Activated T-cell treated with anti-CD3 and anti-CD28 coated beads, Interleukin-2, amount 50 U/mL, for 72 hours (primary cell): ENCODE measurements at places on chromosomes 1 and 21. TPM values are rescaled to one million over a fixed set of nuclear protein-coding genes. Genes with fewer than 3 reads are reported as not detected.

Gene C1orf56
- total RNA-seq = 3.1 TPM

- no peak for DNase-seq
Observed at GRCh38 chr1:98034505-98034904, 113.7 kb upstream of the DPYD start.

DNA sequence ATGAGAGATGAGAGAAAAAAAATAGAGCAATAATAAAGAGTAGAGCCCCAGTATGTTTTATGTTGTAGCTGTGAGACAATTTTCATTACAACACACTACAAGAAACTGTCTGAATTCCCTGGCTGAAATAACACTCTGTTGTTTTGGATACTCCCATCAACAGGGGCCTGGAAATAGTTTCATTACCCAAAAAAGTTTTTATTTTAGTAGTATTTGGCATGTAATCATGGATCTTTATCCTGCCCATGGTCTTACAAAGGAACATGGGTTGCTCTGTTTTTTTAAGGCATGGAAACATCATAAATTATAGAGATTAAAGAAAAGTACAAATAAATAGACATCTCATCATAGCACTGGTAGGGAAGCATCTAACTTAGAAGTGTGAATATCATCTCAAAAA, 56.3 kb downstream of the GNG12 start:
- no peak for DNase-seq

GRCh38 chr1:200072636-200073285, 45.3 kb downstream of the NR5A2 start:
- DNase-seq = no peak

GRCh38 chr21:16079830-16080229, 350.0 kb downstream of the USP25 start:
- DNase-seq = no peak

Gene FCAMR
- not detected for total RNA-seq

DNA sequence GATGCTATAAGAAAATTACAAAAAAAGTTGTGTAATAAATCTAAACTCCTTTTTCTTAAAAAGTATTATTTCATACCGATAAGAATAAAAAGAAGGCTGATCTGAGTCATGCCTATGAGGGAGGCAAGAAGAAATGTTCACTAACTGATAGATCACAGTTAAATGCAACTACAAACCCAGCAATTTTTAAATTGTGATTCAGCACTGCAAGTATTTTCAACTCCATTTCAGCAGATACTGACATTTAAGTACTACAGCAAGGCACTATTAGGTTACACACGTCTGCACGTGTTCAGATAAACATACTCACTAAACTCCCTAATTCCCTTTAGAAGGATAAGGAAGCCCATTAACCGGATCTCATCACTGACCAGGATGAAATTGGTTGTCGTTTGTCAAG, 213.3 kb upstream of the ZRANB2 start:
- no peak for DNase-seq

DNA sequence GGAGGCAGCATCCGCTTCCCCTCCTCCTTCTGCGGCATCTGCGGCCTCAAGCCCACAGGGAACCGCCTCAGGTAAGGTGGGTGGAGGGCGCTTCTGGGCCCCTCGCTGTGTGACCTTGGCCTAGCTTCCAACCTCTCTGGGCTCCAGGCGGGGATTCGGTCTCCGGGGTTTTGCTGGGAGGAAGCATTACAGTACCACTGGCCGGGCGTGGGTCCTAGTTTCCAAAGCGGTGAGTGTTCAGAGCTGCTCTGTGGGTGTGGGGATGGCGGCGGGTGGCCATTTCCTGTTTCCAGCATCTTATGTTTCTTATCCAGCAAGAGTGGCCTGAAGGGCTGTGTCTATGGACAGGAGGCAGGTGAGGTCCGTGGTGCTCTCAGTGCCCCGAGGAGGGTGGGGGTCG, 11.6 kb downstream of the FAAH start:
- no peak for DNase-seq

Gene ADAM30
- not detected for total RNA-seq

DNA sequence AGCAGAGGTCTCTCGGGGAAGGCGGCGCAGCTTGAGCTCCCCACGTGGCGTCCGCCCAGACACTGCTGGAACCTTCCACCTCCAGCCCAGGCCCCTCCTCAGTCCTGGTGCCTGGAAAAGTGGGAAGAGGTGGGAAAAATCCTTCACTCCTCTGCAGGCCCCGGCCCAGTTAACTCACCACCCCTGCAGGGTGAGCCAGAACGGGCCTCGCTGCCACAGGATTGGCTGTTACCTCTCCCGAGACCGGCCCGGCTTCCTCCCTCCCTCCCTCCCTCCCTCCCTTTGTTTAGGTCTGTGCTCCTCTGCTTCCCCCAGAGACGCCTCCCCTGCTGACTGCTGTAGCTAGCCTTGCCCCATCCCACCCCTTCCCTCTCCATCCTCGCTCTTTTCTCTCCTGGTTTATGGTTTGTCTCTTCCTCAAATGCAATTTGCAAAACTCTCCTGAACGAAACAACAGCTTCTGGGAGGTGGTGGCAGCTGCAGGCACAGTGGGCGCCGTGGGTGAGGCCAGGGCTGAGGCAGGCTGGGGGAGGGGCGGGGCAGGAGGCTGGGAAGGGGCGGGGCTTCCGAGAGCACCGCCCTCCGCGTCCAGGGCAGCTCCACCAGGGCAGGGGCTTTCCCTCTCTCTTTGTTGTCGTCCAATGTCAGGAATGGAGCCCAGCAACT, 6.5 kb downstream of the CAPN9 start:
- peak; percentile 66 for DNase-seq

Gene XKR8
- 8.7 TPM for total RNA-seq

DNA sequence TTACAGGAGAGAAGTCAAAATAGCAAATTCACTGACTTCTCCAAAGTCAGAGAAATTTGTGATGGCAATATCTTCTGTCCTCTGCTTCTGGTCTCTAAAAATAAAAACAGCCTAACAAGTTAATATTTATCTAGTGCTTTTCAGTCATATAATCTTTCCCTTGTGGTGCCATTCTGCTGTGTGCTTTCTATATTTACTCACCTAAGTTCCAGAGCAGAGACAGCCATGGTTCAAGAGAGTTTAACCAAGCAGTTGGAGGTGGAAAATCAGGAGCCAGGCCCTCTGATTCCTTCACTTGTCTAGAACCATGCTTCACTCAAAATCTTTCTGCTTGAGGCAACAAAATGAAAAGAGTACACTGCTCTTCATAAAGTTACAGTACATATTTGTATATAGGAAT, 39.3 kb downstream of the BRINP2 start:
- DNase-seq = no peak

DNA sequence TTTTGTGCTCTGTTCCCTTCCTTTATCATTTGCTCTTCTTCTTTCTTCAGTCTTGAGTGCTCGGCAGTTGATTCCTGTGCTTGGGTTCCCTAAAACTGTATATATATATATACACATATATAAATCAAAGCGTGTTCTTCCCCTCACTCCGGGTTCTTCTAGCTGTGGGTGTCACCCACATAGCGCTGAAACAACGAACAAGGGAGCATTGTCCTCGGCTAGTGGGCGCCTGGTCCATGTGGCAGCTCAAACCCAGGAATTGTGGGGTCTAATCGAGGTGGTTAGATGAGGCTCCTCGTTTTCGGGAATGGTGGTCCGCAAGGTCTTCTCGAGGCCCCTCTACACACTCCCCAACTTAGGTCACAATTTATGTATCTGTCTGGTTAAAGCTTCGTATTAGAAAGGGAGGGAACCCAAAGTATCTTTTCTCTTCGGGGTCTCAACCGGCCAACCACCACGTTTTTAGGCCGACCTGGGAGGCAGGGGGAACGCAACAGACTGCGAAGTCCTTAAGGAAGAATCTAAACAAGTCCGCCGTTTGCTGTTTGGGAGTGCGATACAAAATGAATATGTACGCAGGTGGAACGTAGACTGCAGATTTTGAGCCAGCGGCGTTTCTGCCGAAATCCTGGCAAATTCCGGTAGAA, 504 bp upstream of the SDHC start:
- DNase-seq = no peak

GRCh38 chr1:201515895-201516294, 9.0 kb upstream of the CSRP1 start:
- no peak for DNase-seq

DNA sequence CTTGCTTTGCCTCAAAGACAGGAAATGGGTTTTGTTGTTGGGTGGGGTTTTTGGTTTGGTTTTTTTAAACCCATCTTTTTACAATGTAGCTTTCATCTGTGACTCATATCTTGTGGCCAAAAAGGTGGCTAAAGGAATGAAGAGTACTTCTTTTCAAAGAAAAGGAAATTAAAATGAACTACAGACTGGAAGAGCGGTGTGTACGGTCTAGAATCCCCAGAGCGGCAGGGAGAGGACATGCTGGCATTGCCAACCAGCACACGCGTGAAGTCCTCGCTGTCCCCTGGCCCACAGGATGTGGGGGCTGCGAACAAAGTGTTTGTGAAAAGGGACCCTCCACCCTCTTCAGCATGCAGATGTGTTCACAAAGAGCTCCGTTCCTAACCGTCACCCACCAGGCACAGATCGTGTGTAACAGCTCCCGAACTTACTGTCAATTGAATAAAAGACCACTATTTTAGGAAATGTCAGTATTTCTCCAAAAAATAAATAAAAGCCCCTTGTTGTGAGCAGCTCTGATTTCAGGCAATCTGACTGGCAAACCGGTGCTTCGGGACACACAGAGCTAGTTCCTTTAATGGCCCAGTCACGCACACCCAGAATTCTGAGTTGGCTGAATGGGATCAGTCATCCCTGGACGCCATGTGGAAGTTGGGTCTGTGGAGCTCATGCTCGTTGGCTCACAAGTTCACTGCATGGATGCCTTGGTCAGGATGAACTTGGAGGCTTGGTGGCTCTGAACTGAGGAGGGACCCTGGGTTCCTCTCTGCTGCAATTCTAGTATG, 602.9 kb downstream of the NPHP4 start:
- peak; percentile 10 for DNase-seq

Gene KPRP
- not detected for total RNA-seq

DNA sequence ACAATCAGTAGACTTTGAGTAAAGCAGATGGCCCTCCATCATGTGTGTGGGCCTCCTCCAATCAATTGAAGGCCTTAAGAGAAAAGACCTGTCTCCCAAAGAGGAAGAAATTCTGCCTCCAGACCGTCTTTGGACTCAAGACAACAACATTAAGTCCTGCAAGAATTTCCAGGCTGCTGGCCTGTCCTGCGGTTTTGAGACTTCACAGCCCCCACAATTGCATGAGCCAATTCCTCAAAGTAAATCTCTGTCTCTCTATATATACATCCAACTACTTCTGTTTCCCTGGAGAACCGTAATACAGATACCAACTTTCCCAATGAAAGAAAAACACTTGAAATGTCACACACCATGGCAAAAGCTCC, 16.4 kb downstream of the REG4 start:
- no peak for DNase-seq

Gene CLCA1
- not detected for total RNA-seq

DNA sequence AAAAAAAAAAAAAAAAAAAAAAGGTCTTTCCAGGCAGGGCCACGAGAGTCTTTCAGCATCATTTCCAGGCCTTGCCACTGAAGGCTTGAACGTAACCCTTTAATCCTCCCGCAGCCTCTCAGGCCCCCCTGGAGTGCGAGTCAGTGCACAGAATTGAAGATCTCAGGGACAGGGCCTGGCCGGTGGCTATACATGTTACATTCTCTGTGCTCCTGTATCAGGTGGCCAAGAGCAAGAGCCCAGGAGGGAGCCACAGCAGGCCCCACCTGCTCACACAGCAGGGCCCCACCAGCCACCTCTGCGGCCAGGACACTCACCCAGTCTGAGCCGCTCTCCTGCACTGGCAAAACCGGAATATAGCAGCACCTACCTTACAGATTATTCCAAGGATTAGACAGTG, 34.1 kb upstream of the SLC25A33 start:
- DNase-seq = no peak

- DNase-seq = no peak
Observed at GRCh38 chr1:56095696-56096665, 483.4 kb downstream of the PLPP3 start.

DNA sequence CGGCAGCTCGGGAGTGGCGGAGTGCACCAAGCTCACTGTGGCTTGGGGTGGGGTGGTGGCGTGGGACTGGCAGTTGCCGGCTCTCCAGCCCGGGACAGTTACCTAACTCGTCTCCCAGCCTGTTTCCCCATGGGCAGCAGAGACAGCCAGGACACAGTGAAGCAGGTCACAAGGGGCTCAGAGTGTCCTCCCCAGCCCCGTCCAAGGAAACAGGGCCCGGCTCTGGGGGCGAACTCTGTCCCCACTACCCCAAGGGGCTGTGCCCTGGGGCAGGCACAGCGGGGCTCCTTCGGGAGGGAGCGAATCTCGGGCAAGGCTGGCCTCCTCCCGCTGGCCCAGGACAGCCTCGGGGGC, 759 bp downstream of the GPR157 start:
- DNase-seq = no peak

- DNase-seq = no peak
Observed at GRCh38 chr1:176752505-176752904, 289.5 kb downstream of the PAPPA2 start.

Gene TLR5
- 0.60 TPM for total RNA-seq

DNA sequence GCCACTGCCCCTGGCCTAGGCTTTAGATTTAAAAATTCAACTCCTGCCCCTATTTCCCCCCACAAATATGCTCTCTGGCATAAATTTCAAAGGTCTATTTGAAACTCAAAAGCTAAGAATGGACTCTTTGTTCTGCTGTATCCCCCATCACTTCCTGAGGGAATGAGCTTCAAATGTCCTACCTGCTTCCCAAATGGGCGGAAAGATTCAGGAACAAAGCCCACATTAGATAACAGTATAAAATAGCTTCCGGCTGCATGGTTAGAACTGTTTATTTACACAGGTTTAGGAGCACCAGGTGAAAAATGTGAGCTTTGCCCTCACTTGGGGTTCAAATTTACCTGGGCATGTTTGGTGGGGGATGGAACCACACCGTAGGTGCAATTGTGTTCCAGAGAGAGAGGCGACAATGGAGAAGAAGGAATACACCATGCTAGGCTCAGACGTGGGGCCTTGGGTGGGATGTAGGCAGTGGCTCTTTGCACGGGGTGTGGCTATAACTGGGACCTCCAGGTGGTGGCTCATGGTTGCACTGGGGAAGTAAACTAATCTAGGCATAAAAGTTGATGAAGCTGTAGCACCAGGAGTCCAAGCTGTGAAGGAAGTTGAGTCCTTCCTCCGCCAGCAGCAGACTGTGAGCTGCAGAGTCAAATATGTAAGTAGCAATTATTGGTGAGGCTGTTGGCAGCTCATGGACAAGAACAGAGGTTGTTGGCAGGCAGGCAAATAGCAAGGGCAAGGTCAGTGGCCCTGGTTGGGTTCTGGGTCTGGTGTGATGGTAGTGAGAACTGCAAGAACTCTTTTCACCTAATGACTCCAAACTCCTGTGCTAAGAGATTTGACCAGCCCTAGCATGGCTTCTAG, 41.5 kb upstream of the SRSF10 start:
- DNase-seq = no peak

GRCh38 chr1:111937147-111937725, 52.2 kb downstream of the KCND3 start:
- no peak for DNase-seq

Gene LYST
- 50.7 TPM for total RNA-seq

Gene ATP6V1G3
- not detected for total RNA-seq

DNA sequence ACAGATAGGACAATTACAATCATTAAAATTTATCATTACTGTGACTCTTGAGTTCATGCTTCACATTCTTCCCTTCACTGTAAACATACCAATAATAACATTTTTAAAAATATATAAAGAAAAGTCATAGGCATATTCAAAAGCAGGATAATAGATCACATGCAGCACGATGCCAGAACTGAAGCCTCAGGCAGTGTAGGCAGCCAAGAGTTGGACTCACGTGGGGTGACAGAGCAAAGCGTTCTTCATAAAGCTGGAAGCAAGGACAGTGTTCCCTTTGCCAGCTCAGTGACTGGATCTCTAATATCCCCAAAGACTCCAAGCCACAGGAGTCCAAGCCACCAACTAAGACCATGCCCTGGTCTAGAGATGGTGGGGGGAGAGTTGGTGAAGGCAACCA, 77.7 kb downstream of the ODF2L start:
- DNase-seq = no peak
